ENCODE measurements at places on chromosomes 1 and 21.

GRCh38 chr21:33682992-33683627 lies 40.8 kb downstream of the ITSN1 start:
- no peak for DNase-seq

GRCh38 chr1:60825593-60825992 lies 256.8 kb upstream of the NFIA start:
- DNase-seq, result no peak

DNA sequence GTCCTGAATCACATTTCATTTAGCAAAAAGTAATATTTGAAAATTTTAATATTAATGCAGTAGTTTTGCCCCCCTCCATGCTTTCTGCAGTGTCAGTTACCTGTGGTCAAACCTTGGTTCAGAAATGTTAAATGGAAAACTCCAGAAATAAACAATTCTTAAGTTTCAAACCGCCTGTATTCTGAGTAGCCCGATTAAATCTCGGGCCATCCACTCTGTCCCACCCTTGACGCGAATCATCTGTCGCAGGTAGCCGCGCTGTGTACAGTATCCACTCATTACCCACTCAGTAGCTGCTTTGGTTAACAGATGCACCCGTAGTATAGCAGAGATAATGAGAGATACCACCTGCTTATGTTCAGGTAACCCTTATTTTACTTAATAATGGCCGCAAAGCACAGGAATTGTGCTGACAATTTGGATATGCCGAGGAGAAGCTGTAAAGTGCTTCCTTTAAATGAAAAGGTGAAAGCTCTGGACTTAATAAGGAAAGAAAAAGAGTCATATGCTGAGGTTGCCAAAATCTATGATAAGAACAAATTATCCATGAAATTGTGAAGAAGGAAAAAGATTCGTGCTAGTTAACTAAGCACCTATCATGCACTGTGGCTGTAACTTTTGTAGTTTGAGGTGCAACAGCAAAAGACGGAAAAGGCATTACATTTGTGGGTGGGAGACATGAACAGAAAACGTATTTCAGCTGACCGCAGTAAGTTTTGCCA lies 889 bp upstream of the SCYL3 start:
- no peak for DNase-seq

- no peak for DNase-seq
Observed at GRCh38 chr1:192601567-192601966, 26.0 kb downstream of the RGS1 start.

DNA sequence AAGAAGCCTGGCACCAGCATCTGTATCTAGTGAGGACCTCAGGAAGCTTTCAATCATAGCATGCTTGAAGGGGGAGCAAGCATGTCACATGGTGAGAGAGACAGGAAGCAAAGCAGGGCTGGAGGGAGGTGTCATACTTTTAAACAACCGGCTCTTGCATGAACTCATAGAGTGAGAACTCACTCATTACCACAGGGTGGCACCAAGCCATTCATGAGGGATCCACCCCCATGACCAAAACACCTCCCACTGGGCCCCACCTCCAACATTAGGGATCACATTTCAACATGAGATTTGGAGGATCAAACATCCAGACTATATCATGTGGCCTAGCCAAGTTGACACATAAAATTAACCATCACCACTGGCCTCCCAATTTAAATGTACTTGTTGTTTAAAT lies 125.1 kb upstream of the KCND3 start:
- no peak for DNase-seq

DNA sequence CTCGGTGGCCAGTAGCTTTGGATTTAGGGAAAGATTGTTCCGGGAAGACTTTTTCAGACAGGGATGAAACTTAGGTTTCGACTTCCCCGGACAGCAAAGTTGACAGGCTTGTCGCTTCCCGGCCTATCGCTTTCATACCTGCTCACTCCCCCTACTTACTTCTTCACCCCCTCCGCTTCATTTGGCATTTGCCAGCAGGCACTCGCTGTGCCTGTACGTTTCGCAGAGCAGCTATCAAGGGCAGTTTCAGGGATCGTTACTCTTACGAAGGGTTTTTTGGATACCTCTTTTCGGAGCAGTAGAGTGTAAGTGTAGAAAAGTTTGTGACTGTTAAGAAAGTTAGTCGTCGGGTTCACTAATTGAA lies 393 bp downstream of the BLZF1 start:
- DNase-seq, result peak; percentile 2

- DNase-seq, result peak; percentile 2
Observed at GRCh38 chr1:246566813-246567645, 773 bp downstream of the CNST start.

DNA sequence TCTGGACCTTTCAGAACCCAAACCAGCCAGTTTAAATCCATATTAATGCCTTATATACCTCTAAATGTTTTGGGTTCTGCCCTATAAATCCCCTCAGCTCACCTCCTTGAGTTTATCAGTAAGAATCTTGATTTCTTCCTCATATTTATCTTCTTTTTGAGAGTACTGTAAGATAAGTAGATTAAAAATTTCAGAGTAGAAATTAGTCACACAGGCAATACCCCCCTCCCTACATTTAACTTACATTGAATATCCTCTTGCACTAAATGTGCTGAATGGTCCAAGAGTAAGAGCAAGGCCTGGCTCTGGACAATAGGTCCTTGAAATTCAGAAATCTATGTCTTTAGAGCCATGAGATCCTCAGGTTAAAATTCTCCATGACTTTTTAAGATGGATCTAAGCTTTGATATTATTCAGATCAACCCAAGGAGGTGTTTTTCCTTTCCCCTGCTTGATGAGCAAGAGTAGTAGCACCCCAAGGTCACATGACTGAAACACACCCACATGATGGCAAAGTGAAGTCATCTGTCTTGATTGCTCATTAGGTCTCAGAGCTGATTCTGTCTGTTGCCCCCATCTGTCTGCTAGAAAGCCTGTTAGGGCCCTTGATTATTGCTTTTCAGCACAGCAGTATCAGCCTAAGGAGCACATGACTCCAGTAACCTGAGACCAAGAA lies 15.8 kb upstream of the NUP210L start:
- peak; percentile 6 for DNase-seq

- DNase-seq, result no peak
Observed at GRCh38 chr1:148362626-148363438, 120.3 kb downstream of the PPIAL4G start.

- DNase-seq, result no peak
Observed at GRCh38 chr1:1941211-1941841, 22.2 kb upstream of the TMEM52 start.
